Myometrial cell (primary cell): ENCODE measurements at places on chromosomes 1 and 21. TPM values are rescaled to one million over a fixed set of nuclear protein-coding genes. Genes with fewer than 3 reads are reported as not detected.

Gene CD53
- total RNA-seq: not detected in 2 replicates

Gene ZNF684
- total RNA-seq: 0.86 and 6.6 TPM in 2 replicates

Gene FLG
- not detected in 2 replicates for total RNA-seq

Gene BGLAP
- 3.7 TPM in 1 of 2 replicates, not detected in the other for total RNA-seq

Gene CHIA
- not detected in 2 replicates for total RNA-seq

Gene METTL18
- total RNA-seq: 6.9 and 17.6 TPM in 2 replicates

Gene PPM1J
- 0.86 and 6.9 TPM in 2 replicates for total RNA-seq
